ENCODE measurements at places on chromosomes 7 and 10. TPM values are rescaled to one million over a fixed set of nuclear protein-coding genes. Genes with fewer than 3 reads are reported as not detected.
A peak's percentile ranks its signal among the peaks of the same experiment; 100 is the strongest.

OR2A12 gene
- not detected for total RNA-seq

- H3K27me3 ChIP-seq: no peaks in the 10 kb centered on the region
- DNase-seq: no peak
- H3K4me1 ChIP-seq: no peaks in the 10 kb centered on the region
- no peak overlapping the region for H3K27ac ChIP-seq
These were observed 17.0 kb downstream of the ZDHHC6 start for GRCh38 chr10:112429654-112430230.

DNA sequence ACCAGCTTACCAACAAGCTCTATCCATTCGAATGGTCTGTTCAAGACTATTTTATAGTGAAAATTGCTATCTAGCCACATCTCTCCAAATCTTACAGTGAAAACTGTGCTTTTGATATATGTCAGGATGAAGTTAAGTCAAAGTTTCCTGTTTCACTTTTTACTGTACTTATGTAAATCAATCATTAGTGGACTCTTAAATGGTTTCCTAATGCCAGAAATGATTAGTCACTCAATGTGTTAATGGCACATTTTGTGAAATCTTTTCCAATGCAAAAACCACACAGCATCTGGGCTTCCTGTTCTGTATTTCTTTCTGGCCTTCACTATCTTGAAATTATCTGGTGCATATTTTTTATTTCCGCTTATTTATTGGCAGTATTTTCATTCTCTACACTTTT is 87.3 kb upstream of the STEAP1B start:
- H3K36me3 ChIP-seq: no peaks in the 10 kb centered on the region
- H3K27me3 ChIP-seq: peaks cover 6% of the 10 kb centered on the region
- H3K4me1 ChIP-seq: peaks cover 12% of the 10 kb centered on the region
- peak overlapping the region; percentile 14 for H3K27ac ChIP-seq
- no peak for DNase-seq
- H3K4me3 ChIP-seq: no peak overlapping the region

GRID2IP gene
- total RNA-seq: 1.6 TPM

AMPH gene
- total RNA-seq: 2.0 TPM

DNA sequence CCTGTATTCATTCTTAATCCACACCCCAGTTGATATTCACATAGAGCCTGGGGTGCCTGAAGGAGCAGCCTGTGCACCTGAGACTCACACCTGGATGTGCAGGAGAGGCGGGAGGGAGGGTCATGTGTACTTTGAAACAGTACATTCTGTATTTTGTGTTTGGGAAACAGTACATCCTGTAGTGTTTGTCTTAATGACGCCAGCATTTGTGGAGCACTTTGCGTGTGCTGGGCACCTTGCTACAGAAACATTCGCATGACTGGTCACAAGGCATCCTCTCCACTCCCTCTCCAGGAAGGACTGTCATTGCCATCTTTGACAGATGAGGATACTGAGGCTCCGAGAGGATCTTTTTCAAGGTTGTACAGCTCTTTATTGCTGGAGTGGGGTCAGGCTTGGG is 132.1 kb downstream of the TACC2 start:
- H3K27ac ChIP-seq: no peak overlapping the region
- no peak for DNase-seq
- H3K4me3 ChIP-seq: no peak overlapping the region
- H3K4me1 ChIP-seq: peaks cover 25% of the 10 kb centered on the region
- H3K27me3 ChIP-seq: no peaks in the 10 kb centered on the region

OR9A2 gene
- total RNA-seq: not detected

- H3K36me3 ChIP-seq: peaks cover 11% of the 10 kb centered on the region
- no peaks in the 10 kb centered on the region for H3K27me3 ChIP-seq
- no peak overlapping the region for H3K27ac ChIP-seq
These were observed 8.3 kb upstream of the ZC3HAV1L start for GRCh38 chr7:139043823-139044812.

DNA sequence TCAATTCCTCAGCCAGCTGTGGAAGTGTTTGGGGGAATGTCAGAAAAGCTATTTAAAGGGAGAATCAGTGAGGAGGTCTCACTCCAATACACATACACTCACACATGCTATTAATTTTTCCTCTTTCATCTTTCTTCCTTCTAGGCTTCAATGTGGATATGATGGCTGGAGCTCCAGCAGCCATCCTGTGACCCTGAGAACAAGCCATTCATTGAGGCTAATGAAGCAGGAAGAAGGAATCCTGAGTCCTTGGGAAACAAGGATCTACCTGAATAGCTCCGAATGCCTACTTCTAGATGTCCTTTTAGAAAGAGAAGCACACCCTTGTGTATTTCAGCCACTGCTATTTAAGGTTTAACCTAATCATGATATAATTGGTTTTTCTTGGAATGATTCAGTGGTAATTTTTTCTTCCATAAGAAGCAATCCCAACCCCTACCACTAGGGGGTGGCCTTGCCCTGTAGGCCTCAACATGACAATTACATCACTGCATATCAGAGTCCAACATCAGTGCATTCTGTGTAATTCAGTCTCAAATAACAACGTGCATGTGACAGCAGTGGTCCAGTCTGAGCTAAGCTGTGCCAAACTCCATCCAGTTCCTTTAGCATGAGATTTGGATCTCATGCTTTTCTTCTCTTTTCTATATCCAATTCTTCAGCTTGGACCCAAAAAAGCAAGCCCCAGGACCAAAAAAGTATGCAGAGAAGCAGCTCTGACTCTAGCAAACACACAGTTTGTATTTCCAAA is 85.3 kb upstream of the ANKRD1 start:
- no peak overlapping the region for H3K27ac ChIP-seq
- H3K36me3 ChIP-seq: no peaks in the 10 kb centered on the region
- H3K27me3 ChIP-seq: peaks cover 3% of the 10 kb centered on the region
- no peak overlapping the region for H3K4me3 ChIP-seq
- H3K4me1 ChIP-seq: peaks cover 5% of the 10 kb centered on the region

GRCh38 chr10:3757638-3758490 is 27.1 kb downstream of the KLF6 start:
- DNase-seq: no peak
- H3K36me3 ChIP-seq: no peaks in the 10 kb centered on the region
- no peak overlapping the region for H3K4me3 ChIP-seq
- H3K27ac ChIP-seq: peak overlapping the region; percentile 46
- peaks cover 26% of the 10 kb centered on the region for H3K4me1 ChIP-seq

DNA sequence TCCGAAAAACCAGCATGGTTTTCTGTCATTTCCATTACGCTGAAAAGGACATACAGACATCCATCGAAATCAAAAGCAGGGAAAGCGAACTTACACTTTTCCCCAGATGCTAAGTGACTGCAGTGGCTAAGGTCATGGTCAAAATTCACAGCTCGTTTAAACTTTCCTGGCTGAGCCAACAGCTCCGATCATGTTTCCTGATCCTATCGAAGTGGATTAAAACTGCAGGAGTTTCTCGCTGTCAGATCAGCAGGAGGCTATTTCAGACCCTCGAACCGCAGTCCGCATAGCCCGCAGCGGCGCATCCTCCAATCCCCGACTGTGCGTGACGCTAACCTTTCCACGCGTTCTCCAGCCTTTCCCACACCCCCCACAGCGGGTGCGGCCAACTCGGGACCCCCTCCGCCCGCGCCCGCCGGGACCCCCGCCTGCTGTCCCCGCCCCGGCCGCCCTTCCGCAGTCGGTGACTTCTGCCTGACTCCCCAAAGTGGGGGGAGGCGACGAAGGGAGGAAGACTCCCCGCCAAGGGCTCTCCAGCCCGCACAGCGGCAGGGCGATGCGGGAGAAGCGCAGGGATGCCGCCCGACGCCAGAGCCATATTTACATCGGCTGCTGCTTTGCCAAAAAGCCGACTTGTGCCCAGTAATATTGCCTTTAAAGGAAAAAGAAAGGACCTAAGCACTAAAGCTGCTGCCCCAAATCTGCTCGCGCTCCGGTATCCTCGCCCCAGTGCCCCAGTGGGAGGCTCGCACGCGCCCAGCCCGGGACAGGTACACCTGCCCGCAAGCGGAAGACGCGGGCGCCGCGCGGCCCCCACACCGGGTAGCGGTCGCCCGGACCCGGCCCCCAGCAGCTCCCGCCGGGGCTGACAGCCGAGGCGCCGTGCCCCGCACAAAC is 1.2 kb downstream of the PIP4K2A start:
- no peak for DNase-seq

HIF1AN gene
- total RNA-seq: 62.9 TPM

WNT16 gene
- total RNA-seq: 1.1 TPM

- H3K36me3 ChIP-seq: peaks cover 3% of the 10 kb centered on the region
- H3K4me3 ChIP-seq: peak overlapping the region; percentile 23
- DNase-seq: no peak
These were observed 269.8 kb downstream of the ADARB2 start for GRCh38 chr10:1467334-1468076.

BLNK gene
- total RNA-seq: 59.8 TPM

HOXA5 gene
- 55.0 TPM for total RNA-seq

GRCh38 chr10:114336823-114337509 is 67.3 kb downstream of the AFAP1L2 start:
- peak overlapping the region; percentile 53 for H3K27ac ChIP-seq
- no peaks in the 10 kb centered on the region for H3K27me3 ChIP-seq
- H3K4me3 ChIP-seq: no peak overlapping the region
- peaks cover 18% of the 10 kb centered on the region for H3K4me1 ChIP-seq
- DNase-seq: no peak

- H3K4me3 ChIP-seq: no peak overlapping the region
- no peak overlapping the region for H3K27ac ChIP-seq
- DNase-seq: no peak
- peaks cover 2% of the 10 kb centered on the region for H3K36me3 ChIP-seq
These were observed 169.3 kb downstream of the CHN2 start for GRCh38 chr7:29363636-29364425.

OPN1SW gene
- not detected for total RNA-seq

- H3K36me3 ChIP-seq: no peaks in the 10 kb centered on the region
- no peak overlapping the region for H3K4me3 ChIP-seq
- no peak overlapping the region for H3K27ac ChIP-seq
These were observed 27.3 kb downstream of the SNX10 start for GRCh38 chr7:26318921-26319320.

DNA sequence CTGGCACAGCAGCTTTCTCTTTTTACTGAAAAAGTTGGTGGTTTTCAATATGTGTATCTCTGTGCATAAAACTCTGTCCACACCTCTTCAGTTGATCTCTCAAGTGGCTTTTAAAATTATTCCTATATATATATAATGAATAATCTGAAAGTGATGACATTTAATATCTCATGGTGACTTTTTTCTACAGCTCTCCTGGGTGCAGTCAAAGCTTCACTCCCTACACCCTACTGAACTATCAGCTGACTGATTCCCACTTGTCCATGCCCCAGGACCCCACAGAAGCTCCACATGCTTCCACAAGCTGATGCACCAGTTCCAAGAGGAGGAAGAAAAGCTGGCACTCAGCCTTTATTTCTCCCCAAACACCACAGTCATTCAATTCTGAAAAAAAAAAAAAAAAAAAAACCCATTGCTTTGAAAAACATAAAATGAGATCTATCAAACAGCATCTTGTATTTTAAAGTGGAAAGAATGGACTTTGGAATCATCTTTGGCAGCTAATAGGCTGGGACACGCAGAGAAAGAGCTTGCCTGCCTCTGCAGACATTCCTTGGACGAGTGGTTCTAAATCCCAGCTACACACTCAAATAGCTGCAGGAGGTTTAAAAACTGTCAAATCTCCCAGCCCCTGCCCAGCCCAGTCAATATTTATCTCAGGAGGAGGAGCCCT is 75.3 kb upstream of the GDF10 start:
- DNase-seq: no peak
- no peak overlapping the region for H3K4me3 ChIP-seq
- H3K27me3 ChIP-seq: peaks cover 10% of the 10 kb centered on the region
- H3K4me1 ChIP-seq: peaks cover 3% of the 10 kb centered on the region

XRCC2 gene
- total RNA-seq: 5.5 TPM

GRCh38 chr7:6637544-6638229 is 569 bp downstream of the ZNF316 start:
- no peak for DNase-seq
- H3K27ac ChIP-seq: peak overlapping the region; percentile 36
- H3K36me3 ChIP-seq: peaks cover 14% of the 10 kb centered on the region
- H3K27me3 ChIP-seq: no peaks in the 10 kb centered on the region
- H3K4me1 ChIP-seq: peaks cover 17% of the 10 kb centered on the region
- H3K4me3 ChIP-seq: peak overlapping the region; percentile 90

DNA sequence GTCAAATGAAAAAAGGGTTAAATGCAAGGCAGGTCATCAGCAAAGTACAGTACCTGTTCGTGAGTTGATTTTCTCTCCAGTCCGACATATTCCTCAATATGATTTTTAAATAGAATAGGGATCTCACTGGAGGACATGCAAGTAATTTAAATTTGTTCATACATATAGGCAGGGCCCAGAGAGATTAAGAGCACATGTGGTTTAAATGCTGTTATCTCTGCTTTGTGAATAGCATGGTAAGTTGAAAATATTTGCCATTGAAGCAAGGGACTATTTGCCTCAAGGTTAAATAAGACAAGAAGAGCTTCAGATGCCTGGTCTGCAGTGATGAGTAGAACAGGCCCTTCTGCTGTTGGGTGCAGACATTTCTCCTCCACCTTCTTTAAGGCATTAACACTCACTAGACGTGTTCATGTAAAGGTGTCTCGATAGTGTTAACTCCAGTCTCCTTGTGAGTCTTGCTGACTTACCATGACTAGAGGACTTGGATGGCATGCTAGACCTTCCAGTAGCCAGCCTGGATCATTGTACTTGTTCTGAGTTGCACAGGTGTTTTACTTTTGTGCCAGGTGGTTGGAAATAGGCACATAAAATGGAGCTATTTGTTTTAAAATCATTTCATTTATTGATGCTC is 15.6 kb upstream of the AKR1C3 start:
- H3K36me3 ChIP-seq: no peaks in the 10 kb centered on the region
- H3K4me1 ChIP-seq: no peaks in the 10 kb centered on the region
- H3K27me3 ChIP-seq: no peaks in the 10 kb centered on the region
- H3K4me3 ChIP-seq: no peak overlapping the region
- no peak for DNase-seq

CPEB3 gene
- total RNA-seq: 3.7 TPM

Measured in type B pancreatic cell (in vitro differentiated cells).